Stimulated activated CD8-positive, alpha-beta memory T cell treated with anti-CD3 and anti-CD28 coated beads, Interleukin-15, amount 100 ng/mL, for 24 hours (primary cell): ENCODE measurements at places on chromosomes 16 and 17.

DNA sequence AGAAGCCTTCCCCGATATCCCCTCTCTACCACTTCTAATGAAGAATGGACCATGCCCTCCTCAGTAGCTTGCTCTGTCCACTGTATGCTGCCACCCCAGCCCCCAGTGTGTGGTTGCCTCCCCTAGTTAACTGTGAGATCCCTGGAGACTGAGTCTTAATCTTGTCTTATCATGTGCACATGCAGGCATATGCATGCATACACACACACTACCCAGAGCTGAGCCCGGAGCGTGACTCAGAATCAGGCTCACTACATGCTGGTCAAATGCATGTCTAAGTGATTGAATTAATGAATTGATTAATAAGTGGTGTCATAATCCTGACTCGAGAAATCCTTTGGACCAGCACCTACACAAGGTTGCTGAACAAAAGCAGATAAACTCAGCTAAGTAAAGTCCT lies 99.4 kb downstream of the CCT6B start:
- DNase-seq = no peak

GRCh38 chr16:15857724-15858560 lies 1.1 kb upstream of the MYH11 start:
- DNase-seq = no peak

DNA sequence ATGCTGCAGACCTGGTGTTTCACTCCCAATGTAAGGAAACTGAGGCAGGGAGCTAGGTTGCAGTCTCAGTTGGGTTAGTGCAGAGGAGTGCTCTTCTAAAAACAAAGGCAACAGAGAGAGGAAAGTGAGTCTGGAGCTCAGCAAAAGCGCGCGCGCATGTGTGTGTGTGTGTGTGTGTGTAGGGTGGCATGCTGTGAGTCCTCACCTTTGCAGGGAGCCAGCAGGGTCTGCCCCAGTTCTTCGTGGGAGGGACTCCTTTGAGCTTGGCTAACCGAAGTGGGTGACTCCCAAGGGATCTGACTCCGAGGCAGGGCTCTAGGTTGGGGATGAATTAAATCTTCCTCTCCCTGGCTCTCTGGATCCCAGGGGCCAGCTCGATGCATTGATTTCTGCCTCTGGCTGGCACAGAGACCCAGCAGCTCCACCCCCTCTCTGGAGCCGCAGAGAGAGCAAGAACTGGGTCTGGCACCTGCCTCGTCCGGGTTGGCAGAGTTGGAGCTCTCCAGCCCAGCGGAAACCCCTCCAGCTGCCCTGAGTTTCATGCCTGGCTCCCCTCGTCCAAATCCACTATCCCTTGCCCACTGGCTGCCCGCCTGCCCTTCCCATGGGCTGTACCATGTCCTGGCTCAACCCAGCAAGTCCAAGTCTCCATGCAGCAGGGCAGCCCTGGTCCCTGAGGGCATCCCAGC lies 1.3 kb upstream of the BTBD17 start:
- DNase-seq = no peak

GRCh38 chr16:20830372-20830771 lies 24.0 kb downstream of the REXO5 start:
- no peak for DNase-seq

GRCh38 chr16:19090916-19091315 lies 22.8 kb upstream of the ITPRIPL2 start:
- no peak for DNase-seq

GRCh38 chr16:89475144-89475543 lies 15.2 kb downstream of the ANKRD11 start:
- no peak for DNase-seq

- no peak for DNase-seq
Observed at GRCh38 chr17:36721560-36722120, 120.3 kb downstream of the MRM1 start.
